EL (cell line): ENCODE measurements at places on chromosomes 2 and 18.

- no peak for DNase-seq
Measured at GRCh38 chr18:35110554-35111485, 69.6 kb downstream of the MAPRE2 start.

- no peak for DNase-seq
Measured at GRCh38 chr2:197208841-197209240, 101.7 kb downstream of the ANKRD44 start.

DNA sequence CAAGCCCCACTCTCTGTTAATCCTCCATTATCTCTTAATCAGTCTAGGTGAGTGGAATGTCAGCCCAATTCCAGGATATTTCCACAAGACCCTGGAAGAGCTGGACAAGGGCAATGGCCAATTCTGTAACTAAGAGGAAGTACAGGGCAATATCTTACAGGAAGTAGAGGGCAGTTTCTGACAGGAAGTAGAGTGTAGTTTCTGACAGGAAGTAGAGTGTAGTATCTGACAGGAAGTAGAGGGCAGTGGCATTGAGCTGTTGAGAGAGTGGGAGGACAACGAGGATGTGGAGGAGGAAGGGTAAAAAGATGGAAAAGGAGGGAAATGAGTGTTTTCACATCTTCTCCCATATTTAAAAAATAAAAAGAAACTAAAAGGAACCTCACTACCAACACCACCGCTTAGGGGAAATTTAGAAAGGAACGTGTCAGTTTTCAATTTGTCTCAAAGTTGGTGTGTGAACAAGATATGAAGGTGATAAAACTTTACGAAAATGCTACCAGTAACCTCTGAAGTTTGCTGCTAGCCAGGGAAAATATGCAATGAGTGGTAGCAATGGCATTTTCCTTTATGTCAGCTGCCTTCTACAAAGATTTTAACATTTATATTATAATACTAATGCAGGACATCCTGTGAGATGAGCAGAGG is 430.9 kb upstream of the HNRNPA3 start:
- no peak for DNase-seq

- DNase-seq, result no peak
Measured at GRCh38 chr2:144448389-144449027, 71.4 kb downstream of the ZEB2 start.

- DNase-seq, result no peak
Measured at GRCh38 chr2:115624332-115624731, 1181.9 kb downstream of the DPP10 start.

- no peak for DNase-seq
Measured at GRCh38 chr2:62736899-62737559, 31.5 kb downstream of the EHBP1 start.

- no peak for DNase-seq
Measured at GRCh38 chr2:24986372-24986771, 14.6 kb upstream of the DNAJC27 start.

GRCh38 chr2:212022966-212023365 is 515.6 kb downstream of the ERBB4 start:
- DNase-seq, result no peak

DNA sequence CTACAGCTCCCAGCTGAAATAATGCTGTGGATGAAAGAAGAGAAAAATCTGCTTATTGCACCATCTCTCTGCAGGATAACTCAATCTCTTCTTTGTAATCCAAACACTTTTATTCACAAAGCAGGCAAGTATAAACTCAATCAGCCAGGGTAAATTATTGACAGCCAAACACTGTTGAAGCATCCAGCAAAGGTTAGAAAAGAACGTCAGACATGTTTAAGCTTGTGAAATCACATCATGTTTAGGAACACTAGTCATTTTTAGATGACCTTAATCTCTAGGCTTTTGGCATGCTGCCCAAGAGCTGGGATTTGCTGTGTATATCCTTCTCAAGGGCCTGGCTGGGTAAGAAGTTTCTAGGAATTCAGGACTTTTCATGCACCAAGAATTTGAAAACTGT is 1148.1 kb upstream of the FANCL start:
- peak; percentile 0 for DNase-seq

- no peak for DNase-seq
Measured at GRCh38 chr18:10365901-10366300, 88.5 kb upstream of the APCDD1 start.

- no peak for DNase-seq
Measured at GRCh38 chr2:108385411-108386071, 7.8 kb downstream of the SULT1C4 start.

GRCh38 chr18:6561420-6561861 is 146.7 kb upstream of the L3MBTL4 start:
- no peak for DNase-seq

- DNase-seq, result no peak
Measured at GRCh38 chr2:108615480-108616090, 81.3 kb downstream of the LIMS1 start.

DNA sequence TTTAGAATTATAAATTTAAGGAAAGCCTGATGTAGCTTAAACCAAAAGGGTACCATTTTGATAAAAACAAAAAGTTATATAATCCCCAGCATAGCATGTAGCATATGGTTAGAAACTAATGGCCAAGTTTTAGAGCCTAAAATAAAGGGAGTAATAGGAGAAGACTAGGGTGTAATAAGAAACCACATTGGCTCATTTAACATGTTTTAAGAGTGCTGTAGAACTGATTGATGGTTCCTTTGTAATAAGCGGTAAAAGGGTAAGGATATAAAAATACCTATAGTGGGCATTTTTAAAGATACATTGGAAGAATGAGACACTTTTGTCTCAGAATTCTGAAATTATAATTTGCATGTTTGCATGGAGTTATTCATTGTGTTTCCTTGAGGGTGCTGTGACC is 1.9 kb downstream of the PSMA8 start:
- DNase-seq, result no peak

GRCh38 chr18:7177116-7177744 is 53.7 kb upstream of the LRRC30 start:
- peak; percentile 73 for DNase-seq

DNA sequence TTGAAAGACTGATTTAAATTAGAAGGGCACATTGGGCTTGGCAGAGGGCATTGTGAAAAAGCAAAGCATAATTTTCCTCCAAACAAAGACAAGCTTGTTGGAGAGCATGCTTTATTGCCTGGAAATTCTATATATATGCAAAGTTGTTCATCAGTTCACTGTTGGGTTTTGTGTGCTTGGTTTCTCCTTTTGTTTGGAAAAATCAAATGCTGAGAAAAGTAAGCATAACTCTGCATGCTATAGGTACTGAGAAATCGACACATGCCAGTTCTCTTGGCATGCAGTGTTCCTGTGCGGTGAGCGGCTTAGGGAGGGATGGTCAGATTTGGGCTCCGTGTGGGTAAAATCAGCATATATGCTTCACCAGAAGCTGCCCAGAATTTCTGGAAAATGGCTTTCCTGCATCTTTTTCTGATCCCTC is 161.0 kb downstream of the RAPGEF4 start:
- DNase-seq, result no peak

DNA sequence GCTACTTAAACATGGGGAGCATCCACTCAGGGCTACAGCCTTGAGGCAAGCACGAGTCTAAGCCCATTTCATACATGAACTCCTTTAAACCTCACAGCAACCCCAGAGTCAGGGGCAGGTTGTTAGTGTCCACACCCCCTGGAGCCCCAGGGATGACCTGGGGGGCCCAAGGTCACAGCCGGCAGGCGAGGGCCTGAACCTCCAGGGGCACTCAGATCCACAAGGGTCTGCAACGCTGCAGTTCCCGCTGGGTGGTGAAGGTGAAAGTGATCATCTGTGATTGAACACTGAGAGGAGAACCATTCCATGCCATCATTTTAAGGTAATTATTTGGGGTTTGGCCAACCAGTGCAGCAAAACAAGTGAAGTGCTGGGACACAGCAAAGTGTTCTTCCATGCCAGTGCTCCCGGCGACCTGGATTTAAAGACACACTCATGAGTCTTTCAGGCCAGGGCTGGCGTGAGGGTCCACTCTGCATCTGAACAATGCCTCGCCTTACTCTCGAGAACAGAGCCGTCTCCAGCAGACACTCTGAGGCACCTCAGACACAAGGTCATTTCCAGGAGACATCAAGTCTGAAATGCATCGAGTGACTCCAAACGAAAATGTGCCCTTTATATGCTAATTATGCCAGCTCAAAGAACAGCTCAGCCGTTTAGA is 61.6 kb upstream of the SNTG2 start:
- no peak for DNase-seq

DNA sequence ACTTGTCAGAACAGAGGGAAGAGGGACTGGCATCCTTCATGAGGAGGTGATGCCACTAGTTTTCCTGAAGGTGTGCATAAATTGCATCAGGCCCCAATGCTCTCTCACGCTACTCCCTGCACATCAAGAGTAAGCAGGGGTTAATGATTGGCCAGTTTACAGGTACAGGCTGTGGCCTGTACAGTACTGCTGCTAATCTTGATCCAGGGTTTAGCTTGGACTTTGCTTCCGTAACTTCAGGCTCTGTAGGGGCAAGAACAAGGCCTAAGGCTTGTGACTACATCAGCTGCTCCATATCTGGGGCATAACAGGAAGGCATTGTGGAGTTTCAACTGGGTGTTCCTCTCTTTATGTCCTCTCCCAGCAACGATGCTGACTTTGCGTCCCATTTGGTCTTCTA is 96.8 kb upstream of the FZD7 start:
- DNase-seq, result no peak

GRCh38 chr2:168667156-168667555 is 135.3 kb upstream of the NOSTRIN start:
- no peak for DNase-seq

DNA sequence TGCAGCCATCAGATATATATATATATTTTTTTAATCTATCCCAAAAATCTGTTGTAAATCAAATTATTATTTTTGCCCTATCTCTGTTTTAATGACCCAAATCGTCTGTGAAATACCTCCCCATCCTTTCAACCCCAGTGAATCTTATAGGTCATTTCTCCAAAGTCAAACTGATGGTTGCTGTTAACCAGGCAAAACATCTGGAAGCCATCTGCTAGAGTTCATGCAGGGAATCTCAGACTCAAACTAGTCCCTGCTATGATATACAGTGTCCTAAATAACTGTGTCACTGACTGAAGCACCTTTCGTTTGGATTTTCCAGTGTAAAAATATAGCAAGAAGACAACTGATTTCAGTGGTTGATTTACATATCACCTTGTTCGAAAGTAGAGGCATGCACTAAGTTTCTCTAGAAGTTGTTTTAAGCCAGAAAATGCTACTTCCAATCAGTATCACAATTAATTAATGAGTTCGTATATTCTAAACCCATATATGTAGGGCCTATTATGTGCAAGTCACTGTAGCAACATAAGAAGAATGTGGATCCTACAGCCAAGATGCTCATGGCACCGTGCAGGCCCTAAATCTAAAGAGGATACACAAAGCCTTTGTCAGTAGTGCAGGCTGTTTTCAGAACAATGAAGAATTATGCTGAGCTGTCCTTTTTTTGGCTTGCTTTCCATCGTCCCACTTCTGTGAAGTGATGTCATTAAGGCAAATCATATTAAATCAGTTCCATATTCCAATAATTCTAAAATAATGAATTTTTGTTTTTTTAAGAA is 566.0 kb downstream of the STK39 start:
- DNase-seq, result no peak

- DNase-seq, result no peak
Measured at GRCh38 chr2:32958821-32959220, 12.1 kb downstream of the LTBP1 start.

GRCh38 chr2:142175813-142176338 is 45.1 kb upstream of the LRP1B start:
- DNase-seq, result no peak

- peak; percentile 2 for DNase-seq
Measured at GRCh38 chr2:136527560-136527959, 237.8 kb upstream of the THSD7B start.

DNA sequence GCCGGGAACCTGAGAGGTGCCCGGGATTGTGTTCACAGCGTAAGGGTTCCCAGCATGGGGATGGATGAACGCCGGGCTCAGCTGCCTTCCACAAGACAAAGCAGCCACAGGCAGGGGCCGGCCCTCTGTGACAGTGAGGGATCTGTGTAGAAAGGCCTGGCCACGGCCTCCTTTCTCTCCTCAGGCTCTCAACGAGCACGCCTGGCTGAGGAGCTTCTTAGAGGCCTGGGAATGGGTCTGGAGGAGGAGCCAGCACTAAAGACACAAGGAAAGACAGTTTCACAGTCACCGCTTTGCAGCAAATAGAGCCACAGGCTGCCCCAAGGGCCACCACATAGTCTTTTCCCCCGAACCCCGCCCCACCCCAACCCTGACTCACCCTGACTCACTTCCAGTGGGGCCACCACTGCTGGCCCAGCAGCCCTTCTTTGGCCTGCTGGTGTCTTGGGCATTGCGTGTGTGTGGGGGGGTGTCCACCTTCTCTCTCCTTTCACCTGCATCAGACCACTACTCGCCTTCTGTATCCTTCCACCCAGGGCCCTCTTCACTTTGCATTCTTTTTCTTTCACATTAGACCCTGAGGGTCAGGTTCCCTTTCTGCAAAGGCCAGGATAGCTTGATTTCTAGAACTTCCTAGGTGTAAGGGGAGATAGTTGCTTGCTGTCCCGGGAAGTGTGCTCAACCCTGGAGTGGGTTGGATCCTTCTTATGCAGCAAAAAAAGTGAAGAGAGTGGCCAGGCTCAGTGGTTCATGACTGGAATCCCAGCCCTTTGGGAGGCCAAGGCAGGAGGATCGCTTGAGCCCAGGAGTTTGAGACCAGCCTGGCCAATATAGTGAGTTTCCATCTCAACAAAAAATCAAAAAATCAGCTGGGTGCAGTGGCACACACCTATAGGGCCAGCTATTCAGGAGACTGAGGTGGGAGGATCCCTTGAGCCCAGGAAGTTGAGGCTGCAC is 19.3 kb upstream of the HPCAL1 start:
- DNase-seq, result peak; percentile 96

DNA sequence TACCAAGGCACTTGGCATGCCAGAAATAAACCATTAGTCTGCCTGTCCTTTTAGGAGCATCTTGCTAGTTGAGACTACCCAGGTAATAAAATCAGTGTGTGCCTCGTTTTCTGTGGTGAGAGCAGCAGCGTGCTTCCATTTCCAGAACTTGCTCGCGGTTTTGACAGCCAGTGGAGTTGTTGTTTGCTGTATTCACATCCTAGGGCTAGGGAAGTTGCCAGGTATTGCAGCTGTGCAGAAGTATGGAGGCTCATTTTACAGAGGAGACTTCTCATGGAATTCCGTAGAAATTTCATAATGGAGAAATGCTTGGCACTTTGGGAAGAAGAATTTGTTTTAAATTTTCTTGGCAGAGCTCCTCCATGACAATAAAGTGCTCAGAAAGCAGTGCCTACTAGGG is 1355.1 kb upstream of the ZEB2 start:
- DNase-seq, result no peak

- DNase-seq, result no peak
Measured at GRCh38 chr18:12422936-12423335, 15.2 kb downstream of the PRELID3A start.

GRCh38 chr2:16943279-16943958 is 277.8 kb upstream of the CYRIA start:
- DNase-seq, result no peak

DNA sequence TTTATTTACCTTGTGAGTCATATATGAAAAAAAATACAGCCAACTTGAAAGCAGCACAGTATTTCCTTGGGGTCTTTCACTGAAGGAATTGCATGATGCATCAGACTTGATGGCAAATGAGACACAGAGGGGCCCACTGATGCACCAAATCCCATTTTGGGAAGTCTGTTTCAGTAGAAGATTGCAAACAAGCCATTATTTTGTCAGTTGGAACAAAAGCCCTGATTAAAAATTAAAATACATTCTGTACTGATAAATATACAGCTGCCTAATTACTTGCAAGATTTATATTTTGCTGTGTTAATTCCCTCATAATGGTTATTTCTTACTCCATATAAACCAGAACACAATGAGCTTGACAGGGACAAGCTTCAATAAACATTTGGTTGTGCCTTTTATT is 370.4 kb downstream of the SUCLG1 start:
- DNase-seq, result no peak

GRCh38 chr2:44296653-44297052 is 21.4 kb downstream of the SLC3A1 start:
- DNase-seq, result no peak
